ELF-1 (cell line): ENCODE measurements at places on chromosomes 7 and 10.

- DNase-seq, result no peak
Measured at GRCh38 chr7:128264477-128264876, 23.4 kb downstream of the LEP start.

- no peak for DNase-seq
Measured at GRCh38 chr10:12500381-12501303, 151.3 kb downstream of the CAMK1D start.

- no peak for DNase-seq
Measured at GRCh38 chr7:149125189-149125862, 798 bp downstream of the ZNF425 start.

- peak; percentile 49 for DNase-seq
Measured at GRCh38 chr7:148540041-148540738, 50.4 kb upstream of the C7orf33 start.

- no peak for DNase-seq
Measured at GRCh38 chr7:37718585-37718984, 35.0 kb downstream of the GPR141 start.

GRCh38 chr7:157211690-157212089 lies 73.0 kb downstream of the UBE3C start:
- DNase-seq, result no peak

DNA sequence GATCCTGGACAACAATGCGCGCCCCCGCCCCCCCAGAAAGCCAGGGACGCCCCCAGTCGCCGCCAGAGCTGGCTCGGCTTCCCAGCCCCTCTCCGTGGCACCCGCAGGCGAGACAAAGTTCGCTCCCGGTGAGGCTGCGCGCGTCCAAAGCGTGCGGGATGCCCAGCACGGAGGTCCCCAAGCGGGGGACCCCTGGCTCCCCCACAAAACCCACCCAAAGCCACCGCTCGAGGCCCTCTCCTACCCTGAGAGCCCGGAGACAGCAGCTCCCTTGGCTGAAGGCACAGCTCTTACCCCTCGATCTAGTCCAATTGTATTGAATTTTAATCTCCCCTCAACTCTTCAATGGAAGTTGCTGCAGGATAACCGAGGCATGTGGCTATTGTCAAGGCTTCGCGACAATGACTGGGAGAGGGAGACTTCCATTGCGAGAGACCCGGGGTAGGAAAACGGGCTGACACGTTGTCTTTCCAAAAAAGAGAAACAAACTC lies 305.3 kb downstream of the PRPF18 start:
- peak; percentile 23 for DNase-seq

DNA sequence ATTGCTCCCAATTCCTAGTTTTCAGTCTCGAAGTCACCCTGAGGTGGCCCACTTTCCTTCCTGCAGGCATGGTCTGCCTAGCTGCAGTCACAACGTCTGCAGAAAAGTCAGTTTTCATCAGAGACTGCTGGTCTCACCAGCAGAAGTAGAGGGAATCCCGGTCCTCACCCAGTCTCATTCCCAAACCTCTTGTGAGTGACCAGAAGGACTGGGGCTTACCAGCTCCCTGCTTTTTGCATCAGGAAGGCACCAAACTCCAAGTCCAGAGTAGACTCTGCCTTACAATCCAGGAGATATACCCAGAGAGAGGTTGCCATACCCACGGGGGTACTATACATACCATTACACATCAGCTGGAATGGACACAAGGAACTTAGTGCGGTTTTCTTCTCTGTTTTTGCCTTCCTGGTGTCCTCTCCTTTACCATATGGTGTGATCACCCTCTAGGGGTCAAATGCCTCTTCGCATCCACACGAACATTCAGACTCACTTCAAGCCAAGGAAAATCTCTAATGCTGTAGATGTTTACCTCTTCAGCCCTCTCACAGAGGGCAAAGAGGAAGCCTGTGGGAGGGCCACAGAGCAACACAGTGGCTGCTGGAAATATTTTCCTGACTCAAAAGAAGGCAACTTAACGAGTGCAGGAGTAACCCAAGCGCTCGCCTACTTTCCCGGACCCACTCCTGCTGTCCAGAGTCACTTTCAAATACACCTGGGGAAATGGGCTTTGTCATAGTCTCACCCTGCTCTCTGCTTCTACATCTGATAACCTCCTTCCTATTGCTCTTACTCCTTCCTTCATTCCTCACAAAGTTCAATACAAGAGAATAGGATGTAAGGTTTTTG lies 220.9 kb downstream of the C7orf25 start:
- DNase-seq, result peak; percentile 76

DNA sequence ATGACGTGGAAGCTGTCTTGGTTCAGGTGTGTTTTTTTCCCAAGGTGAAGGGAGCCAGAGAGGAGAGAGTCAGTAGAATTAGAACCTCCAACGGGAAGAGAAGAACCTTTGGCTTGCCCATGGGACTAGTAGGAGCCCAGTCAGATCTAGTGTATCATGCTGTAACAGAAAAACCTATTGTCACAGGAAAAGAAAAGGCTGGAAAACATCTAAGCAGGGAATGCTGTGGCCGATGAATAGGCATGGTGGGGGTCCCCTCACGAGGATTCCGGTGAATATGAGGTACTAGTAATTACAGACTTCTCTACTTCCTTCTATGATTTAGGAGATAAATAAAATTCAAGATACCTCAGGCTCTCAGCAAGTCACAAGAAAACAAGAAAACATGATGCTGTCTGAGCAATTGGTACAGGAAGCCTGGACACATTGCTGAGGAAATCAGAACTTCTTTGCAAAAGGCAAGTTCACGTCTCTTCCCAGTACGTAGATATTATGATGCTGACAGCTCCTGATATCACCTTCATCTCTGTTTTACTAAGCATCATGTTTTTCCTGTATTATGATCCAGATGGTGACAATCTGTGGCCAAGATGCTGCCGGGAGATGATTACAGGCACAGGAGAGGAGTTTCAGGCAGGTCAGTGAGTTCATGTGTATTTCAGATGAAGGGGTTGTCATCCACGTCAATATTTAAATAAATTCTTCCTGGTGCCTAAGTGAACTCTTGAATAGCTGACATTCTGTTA lies 54.3 kb upstream of the NPY start:
- DNase-seq, result no peak

GRCh38 chr7:95905167-95905566 lies 132.8 kb downstream of the DYNC1I1 start:
- no peak for DNase-seq

GRCh38 chr7:39526666-39527065 lies 39.5 kb upstream of the YAE1 start:
- DNase-seq, result no peak

- DNase-seq, result peak; percentile 65
Measured at GRCh38 chr7:22564511-22565045, 64.6 kb upstream of the STEAP1B start.

DNA sequence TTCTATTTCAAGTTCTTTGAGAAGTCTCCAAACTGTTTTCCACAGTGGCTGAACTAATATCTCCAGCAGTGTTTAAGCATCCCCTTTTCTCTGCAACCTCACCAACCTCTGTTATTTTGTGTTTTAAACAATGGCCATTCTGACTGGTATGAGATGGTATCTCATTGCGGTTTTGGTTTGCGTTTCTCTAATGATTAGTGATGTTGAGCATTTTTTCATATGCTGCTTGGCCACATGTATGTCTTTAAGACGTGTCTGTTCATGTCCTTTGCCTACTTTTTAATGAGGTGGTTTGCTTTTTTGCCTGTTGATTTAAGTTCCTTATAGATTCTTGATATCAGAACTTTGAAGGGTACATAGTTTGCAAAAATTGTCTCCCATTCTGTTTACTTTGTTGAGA lies 156.6 kb upstream of the IMMP2L start:
- DNase-seq, result no peak

GRCh38 chr7:12233175-12233574 lies 22.1 kb downstream of the TMEM106B start:
- no peak for DNase-seq

- no peak for DNase-seq
Measured at GRCh38 chr10:123865880-123866279, 25.7 kb downstream of the CPXM2 start.

DNA sequence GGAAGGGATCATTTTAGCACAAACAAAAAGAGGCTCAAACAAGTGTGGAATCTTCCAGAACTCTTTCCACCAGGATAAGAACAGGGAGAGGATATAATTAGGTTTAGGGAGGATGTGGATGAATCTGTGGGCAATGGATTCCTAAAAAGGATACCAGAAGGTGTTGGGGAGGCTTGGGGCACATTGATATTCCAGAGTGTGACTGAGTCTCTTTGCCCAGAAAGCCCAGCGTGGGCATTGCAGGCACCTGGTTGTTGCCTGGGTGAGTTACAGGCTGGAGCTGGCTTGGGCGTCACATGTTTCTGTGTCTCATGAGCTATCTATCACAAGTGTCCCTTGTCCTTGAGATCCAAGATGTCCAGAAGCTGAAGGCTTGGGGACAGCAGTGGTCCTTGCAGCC lies 3.3 kb downstream of the COL26A1 start:
- DNase-seq, result no peak

- DNase-seq, result no peak
Measured at GRCh38 chr7:133344275-133344674, 91.4 kb downstream of the EXOC4 start.

GRCh38 chr10:63210611-63211196 lies 77.6 kb downstream of the NRBF2 start:
- DNase-seq, result no peak

DNA sequence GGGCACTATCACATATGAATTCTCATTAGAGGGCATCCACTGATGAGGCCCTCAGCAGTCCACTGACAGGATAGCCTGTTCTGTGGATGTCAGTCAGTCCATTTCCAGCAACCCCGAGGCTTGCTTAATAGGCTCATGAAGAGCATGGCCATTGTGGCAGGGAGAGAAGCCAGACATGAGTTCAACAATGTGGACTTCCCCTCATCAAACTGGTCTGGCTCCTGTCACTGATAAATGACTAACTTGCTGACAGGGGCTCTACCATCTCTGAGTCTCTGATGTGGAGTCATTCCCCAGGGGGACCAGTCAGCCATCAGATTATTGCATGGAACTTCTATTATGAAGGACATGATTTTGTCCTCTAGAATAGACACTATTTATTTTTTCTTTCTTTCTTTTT lies 19.8 kb upstream of the TRIL start:
- DNase-seq, result peak; percentile 36

- no peak for DNase-seq
Measured at GRCh38 chr7:99562114-99562784, 3.8 kb downstream of the ZNF655 start.

GRCh38 chr10:323651-324293 lies 188.5 kb downstream of the ZMYND11 start:
- no peak for DNase-seq

DNA sequence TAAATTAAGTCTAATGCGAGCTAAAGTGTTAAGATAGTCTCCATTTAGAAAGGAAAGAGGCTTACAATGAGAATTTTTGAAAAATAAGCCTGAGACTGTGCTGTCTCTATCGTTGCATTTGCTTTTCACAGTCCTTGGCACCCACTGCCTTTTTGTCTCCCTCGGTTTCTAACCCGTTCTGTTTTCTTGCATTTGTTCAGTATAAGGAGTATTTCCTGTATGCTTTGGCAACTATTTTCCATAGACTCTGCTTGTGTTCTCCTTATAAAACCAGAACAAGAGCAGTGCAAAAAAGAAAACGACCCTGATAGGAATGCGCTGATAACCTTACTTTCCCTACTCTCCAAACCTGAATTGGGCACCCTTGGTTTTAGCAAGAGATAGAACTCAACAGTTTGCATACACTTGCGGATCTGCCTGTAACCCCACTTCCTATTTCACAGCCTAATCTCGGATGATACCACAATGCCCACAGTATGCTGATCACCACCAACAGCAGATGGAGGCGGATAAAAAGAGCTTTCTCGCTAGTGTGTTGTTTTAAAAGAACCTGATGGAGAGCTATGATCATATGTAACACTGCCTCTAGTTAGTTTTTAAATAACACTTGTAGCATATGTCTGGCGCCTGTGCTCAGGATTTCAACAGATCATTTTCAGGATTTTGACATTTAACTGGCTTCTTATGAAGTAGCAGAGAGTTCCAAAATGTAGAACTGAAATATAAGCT lies 1.6 kb upstream of the ARHGAP12 start:
- DNase-seq, result no peak

GRCh38 chr10:87552248-87552929 lies 47.7 kb downstream of the MINPP1 start:
- DNase-seq, result no peak

DNA sequence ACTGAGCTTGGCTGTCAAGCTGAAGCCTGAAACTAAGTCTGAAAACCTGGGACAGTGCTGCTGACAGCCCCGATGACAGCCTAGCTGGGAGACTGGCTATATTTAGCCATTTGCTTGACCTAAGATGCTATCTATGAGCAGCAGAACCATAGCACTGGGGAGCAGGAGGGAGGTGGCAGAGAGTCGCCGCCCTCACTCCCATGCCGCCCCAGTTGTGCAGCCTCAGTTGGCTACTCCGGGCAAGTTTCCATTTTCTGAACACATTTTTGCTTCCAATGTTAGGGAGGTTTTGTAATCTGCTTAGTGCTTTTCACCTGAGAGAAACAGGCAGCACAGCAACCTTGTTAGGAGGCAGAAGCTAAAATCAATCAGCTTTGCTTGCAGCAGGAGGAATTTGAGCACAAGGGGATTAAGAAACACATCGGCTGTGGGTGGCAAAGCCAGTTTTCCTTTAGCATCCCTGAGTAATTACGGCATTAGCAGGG lies 20.4 kb upstream of the C10orf71 start:
- no peak for DNase-seq

DNA sequence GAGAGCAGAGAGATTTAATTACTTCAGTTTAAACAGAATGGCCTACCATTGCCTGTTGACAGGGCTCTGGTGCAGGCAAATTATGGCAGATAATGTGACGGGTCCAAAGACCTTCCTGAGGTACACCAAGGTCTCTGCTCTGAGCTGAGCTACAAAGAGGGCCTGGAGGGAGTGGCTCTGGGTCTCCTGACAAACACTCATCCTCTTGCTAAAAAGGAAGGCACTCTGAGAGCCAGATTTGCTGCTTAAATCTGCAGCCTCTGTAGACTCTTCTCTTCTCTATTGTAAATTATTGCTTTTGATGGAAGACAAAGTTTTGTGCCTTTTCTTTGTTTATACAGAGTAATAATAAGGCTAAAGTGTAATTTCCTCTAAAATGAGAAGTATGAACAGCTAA lies 529.5 kb upstream of the FZD8 start:
- DNase-seq, result no peak
